Small intestine (tissue), 16 donors: ENCODE measurements at places on chromosomes 13 and 19. TPM values are rescaled to one million over a fixed set of nuclear protein-coding genes. Genes with fewer than 3 reads are reported as not detected.

- DNase-seq, result no peak
Measured at GRCh38 chr19:18344582-18344950, 4.2 kb downstream of the PGPEP1 start.

- no peak for DNase-seq
Measured at GRCh38 chr13:110244071-110244830, 62.7 kb downstream of the COL4A1 start.

DNA sequence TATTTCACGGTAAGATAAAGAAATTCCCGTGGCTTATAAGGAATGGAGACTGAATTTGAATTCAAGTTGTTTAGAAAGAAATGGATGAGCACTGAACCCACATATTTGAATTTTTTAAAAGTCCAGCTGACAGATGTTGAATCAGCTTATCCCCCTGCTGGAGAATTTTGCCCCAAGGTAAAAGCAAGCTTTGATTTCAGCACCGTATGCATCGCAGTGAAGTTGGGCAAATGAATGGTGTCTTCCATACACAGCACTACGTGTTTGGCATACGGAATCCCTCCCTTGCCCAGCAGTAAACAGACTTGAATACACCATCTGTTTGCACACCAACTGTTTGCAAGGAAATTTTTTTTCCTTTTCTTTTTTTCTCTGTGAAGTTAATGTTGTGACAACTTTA is 77.5 kb upstream of the PEG3 start:
- DNase-seq, result no peak

GRCh38 chr13:91359631-91360030 is 12.1 kb downstream of the MIR17HG start:
- DNase-seq, result no peak

GRCh38 chr19:47032171-47032811 is 12.7 kb downstream of the NPAS1 start:
- DNase-seq, result peak; percentile 72

- peak; percentile 77 for DNase-seq
Measured at GRCh38 chr19:13033819-13034611, 38.7 kb downstream of the NFIX start.

GRCh38 chr19:8462571-8462970 is 17.8 kb downstream of the HNRNPM start:
- no peak for DNase-seq

GRCh38 chr13:79531542-79532254 is 50.7 kb downstream of the NDFIP2 start:
- DNase-seq, result no peak

GRCh38 chr13:90686442-90686841 is 661.0 kb upstream of the MIR17HG start:
- DNase-seq, result no peak

- DNase-seq, result peak; percentile 88
Measured at GRCh38 chr19:51690454-51691073, 2.6 kb upstream of the SPACA6 start.

DNA sequence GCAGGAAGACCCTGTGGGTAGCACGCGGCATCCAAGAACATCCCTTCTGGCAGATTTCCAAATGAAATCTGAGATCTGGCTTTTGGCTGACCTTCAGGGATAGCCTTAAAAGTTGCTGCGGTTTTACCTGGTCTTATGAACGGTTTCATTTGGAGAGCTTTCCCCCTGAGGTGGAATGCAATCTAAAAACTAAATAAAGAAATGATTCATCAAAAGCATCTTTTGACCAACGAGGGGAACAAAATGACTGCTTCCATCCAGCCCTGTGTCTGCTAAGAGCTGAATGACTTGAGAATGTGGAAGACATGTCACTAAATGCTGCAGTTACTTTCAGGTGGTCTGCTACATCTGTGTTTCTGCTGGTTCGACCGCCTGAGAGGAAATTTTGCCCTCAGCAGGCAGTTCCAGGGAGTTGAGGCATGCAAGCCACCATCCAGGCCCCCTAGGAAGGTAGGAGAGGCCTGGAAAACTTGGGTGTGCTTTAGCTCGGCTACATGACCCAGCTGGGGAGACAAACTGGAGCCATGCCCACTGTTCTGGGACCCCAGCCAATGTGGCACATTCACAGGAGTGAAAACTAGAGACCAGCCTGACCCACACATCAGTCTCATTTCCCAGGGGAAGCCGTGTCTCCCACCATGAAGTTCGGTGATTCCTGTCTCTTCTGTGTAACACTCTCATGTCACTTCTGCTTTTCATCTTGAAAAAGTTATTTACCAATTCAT is 175.1 kb upstream of the KL start:
- DNase-seq, result no peak

- DNase-seq, result peak; percentile 4
Measured at GRCh38 chr13:32537580-32538142, 934 bp downstream of the N4BP2L2 start.

DNA sequence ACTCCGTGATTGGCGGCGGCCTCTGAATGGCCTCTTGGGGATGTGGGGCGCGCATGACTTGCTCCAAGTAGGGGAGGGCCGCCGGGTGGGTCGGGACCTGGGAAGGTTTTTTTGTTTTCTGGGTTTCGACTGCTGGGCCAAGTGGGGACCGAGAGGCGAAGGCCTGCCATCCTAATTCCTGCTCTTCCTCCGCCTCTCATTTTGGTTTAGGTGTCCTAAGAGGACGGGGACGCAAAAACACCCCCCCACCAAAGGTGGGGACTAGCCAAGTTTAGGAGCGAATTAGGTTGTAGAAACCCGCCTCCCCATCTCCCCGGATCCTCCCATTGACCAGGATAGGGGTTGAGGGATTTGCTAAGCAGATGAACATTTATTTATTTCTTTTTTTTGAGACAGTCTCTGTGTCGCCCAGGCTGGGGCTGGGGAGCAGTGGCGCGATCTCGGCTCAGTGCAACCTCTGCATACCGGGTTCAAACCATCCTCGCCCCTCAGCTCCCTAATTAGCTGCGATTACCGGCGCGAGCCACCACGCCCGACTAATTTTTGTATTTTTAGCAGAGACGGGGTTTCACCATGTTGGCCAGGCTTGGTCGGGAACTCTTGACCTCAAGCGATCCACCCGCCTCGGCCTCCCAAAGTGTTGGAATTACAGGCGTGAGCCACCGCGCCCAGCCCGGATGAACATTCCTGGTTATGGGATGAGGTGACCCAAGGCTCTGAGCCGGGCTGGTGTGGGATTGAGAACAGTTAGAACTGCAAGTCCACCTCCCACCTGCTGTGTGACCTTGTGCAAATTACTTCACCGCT is 838 bp downstream of the PPP2R1A start:
- DNase-seq, result no peak

GRCh38 chr13:40706439-40706838 is 40.0 kb upstream of the FOXO1 start:
- DNase-seq, result no peak

DNA sequence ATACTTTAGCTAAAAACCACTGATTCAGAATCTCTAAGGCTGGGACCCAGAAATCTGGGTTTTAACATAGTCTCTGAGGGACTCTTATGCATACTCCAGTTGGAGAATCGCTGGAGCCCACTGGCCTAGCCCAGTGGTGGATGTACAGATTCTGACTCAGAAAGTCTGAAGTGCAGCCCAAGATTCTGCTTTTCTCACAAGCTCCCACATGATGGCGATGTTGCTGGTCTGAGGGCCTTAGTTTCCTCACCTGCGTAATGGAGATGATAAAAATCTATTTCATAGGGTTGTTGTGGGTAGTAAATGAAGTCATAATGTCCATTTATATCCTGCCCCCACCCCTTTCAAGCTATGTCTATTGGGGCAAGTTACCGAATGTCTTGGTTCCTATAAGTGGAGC is 7.7 kb upstream of the CDADC1 start:
- DNase-seq, result peak; percentile 67

DNA sequence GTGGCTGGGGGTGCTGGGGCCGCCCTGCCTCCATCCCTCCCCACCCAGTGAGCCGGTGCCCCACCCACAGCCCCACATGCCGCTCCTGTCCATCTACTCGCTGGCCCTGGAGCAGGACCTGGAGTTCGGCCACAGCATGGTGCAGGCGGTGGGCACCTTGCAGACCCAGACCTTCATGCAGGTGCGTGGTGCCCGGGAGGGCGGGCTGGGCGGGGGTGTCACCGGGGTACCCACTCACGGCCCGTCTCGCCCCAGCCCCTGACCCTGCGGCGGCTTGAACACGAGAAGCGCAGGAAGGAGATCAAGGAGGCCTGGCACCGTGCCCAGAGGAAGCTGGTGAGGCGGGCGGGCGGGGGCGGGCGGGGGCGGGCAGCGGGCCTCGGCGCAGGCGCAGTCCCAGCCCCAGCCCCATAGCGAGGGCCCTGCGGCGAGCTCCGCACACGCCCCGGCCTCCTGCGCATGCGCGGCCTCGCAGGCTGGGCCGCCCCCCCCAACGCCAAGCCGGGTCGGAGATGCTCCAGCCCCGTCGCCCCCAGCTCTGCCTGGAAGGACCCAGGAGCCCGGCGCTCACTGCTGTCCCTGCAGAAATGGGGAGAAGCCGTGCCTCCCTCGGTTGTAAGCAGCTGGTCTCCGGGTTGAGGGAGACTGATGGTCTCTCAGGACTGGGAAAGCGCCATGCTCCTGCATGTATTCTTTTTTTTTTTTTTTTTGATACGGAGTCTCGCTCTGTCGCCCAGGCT is 7.7 kb downstream of the ARHGAP45 start:
- peak; percentile 85 for DNase-seq

- DNase-seq, result peak; percentile 48
Measured at GRCh38 chr13:73169971-73170370, 111.2 kb downstream of the KLF5 start.

GRCh38 chr13:31035185-31035965 is 102.9 kb downstream of the TEX26 start:
- DNase-seq, result no peak

NUDT19 gene
- polyA plus RNA-seq, result 9.6 TPM

TMEM238 gene
- polyA plus RNA-seq, result not detected

PSG1 gene
- not detected for polyA plus RNA-seq

PSG11 gene
- not detected for polyA plus RNA-seq

RAP2A gene
- 8.7 TPM for polyA plus RNA-seq

CCDC97 gene
- polyA plus RNA-seq, result 11.1 TPM
